NCI-H2171 (cell line): ENCODE measurements at places on chromosomes 16 and 17.

DNA sequence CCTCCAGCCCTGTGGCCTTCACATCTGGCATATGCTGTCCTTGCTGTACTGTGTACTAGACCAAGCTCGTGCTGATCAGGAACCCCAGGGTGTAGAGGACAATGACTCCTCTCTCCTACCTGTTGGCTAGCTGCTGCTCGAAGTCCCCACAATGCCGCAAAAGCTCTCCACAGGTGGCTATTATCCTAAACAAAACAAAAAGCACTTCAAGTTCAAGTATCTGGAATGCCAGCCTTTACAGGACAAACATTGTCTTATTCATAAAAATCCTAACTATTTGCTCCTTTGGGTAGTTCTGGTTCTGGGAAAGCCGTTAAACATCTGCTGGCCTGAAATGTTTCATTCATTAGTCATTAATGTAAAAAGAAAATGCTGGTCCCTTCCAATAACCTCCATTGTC is 42.8 kb downstream of the COG7 start:
- no peak for DNase-seq

GRCh38 chr17:62852195-62852594 is 44.1 kb upstream of the MARCHF10 start:
- DNase-seq = no peak

DNA sequence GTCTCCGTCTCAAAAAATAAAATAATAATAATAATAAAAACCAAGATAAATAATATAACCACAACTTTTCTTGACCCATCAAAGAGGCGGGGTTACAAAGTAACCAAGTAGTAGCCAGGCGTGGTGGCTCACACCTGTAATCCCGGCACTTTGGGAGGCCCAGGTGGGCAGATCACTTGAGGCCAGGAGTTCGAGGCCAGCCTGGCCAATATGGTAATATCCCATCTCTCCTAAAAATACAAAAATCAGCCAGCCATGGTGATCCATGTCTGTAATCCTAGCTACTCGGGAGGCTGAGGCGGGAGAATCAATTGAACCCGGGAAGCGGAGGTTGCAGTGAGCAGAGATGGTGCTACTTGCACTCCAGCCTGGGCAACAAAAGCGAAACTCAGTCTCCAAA is 45.3 kb downstream of the ADCY9 start:
- no peak for DNase-seq

DNA sequence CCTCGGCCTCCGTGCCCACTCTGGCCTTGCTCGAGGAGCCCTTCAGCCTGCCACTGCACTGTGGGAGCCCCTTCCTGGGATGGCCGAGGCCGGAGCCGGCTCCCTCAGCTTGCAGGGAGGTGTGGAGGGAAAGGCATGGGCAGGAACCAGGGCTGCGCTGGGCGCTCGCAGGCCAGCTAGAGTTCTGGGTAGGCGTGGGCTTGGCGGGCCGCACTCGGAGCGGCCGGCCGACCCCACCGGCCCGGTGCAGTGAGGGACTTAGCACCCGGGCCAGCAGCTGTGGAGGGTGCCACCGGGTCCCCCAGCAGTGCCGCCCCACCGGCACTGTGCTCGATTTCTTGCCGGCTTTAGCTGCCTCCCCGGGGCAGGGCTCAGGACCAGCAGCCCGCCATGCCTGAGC is 101.0 kb upstream of the IRX5 start:
- no peak for DNase-seq

DNA sequence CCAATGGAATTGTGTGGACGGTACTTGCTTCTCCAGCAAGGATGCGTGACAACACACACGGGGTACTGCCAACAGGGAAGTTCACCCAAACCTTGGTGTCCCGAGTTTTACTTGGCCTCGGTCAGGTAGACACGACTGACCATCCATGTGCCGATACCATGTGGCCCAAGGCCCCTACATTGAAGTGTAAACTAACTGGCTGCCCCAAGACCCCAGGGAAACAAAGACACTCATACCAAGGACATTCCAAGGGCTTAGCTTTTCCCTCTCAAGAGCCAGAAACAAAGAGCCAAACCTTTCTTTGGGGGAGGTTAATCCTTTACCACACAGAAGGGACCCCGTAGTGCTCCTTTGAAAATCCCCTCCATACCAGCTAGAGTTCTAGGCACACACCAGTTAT is 215.9 kb upstream of the TNRC6C start:
- DNase-seq = no peak

DNA sequence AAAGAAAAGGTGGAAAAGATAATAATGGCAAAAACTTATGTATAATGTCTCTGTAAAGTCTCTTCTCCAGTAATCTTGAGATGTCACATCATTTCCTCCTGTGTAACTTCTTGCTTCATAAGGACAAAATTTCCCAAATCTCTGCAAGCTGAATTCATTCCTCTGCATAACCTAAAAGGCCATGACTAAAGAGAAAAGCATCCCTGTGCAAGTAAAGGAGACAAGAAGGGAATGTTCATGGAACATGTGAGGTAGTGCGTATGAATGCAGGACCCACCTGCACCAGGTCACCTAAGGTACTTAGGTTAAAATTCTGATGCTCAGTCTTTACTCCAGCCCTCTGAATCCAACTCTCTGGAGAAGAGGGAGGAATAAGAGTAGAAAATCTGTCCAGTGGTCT is 46.9 kb upstream of the NLK start:
- no peak for DNase-seq

DNA sequence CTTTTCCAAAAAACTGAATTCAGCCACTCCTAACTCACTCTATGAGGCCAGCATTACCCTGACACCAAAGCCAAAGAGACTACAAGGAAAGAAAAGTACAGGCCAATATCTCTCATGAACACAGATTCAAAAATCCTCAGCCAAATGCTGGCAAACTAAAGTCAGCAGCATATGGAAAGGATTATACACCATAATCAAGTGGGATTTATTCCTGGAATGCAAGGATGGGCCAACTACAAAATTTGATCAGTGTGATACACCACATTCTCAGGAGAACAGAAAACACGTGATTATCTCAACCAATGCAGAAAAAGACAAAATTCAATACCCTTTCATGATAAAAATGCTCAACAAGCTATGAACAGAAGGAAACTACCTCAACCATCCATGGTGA is 7.7 kb upstream of the AATK start:
- DNase-seq = no peak

- DNase-seq = no peak
Measured at GRCh38 chr17:35238821-35239220, 4.1 kb upstream of the SLFN5 start.

DNA sequence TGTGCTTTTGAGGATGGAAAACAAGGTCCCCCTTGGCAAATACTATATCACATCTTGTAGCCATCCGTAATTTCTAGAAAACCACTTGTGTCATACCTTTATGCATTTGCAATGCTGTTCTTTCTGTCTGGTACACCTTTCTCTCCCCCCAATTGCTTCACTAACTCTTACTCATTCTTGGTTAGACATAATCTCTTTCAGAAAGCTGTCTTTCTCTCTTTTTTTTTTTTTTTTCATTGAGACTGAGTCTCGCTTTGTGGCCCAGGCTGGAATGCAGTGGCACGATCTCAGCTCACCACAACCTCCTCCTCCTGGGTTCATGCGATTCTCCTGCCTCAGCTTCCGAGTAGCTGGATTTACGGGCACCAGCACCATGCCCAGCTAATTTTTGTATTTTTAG is 94.9 kb upstream of the C17orf78 start:
- DNase-seq = no peak

DNA sequence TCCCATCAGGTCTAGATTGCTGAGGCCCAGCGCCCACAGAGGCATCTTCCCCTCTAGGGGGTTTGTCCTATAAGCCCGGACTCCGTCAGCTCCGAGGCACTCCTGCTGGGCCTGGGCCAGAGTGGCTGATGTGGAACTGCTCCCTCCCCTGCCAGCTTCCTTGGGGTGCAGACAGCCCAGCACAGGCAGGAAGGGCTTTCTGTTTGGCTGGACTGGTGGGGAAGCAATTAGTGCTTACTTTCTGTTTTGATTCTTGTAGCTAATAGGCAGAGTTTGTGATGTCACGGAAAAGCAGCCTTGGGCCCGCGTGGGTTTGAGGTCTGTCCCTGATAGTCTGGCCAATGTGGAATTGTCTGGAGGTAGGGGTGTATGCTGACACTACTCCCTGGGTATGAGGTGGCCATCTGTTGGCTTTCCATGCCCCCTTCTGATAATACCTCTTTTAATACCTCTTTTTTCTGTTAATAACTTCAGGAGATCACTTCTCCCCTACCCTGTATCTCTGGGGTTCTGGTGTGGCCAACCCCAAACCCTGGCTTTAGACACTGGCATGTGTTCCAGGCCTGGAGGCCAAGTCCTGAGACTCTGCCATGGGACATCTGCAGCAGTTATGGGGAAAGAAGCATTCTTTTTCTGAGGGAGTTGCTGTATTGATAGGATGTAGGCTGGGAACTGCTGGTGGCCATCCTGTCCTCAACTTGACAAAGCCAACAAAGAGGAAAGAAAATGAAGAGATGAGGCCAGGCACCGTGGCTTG is 190.9 kb downstream of the RAB11FIP4 start:
- DNase-seq = no peak

DNA sequence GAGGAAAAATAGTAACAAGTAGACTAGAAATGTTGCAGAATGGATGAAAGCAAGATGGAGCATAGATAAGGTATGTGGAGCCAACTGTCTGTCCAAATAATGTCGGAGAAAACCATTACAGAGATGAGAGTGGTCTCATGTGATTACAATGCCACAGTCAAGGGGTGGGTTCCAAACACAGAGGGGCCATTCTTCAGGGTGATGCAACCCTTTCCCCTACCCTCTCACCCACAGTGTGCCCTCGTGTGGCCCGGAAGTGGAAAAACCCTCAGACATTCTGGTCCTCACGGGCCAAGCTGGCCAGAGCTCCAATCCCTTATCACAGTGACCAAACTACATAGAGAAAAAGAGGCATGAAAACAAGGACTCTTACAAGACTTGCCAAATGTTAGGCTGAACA is 17.7 kb upstream of the HS3ST3A1 start:
- DNase-seq = no peak

- DNase-seq = no peak
Measured at GRCh38 chr16:3691761-3692160, 25.6 kb downstream of the TRAP1 start.

DNA sequence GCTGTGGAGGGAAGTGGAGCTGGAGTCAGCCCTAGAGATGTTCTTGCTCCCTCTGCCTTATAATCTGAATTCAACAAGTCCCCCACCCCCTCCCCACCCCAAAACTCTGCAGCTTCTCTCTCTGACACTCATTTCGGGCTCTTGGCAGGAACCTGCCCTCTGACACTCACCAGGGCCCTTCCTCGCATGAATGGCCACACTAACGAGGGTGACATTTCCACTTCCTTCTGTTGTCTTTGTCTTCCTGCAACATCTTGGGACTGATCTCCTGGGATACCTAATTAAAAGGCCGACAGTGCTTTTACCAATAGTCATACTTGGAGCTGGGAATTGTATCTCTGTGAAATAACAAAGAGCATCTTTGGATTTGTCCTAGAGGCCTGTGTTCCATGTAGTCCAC is 106.9 kb upstream of the PIRT start:
- no peak for DNase-seq

GRCh38 chr17:63455417-63455816 is 9.3 kb upstream of the CYB561 start:
- DNase-seq = no peak
